SK-MEL-5 (cell line): ENCODE measurements at places on chromosomes 3 and 15. TPM values are rescaled to one million over a fixed set of nuclear protein-coding genes. Genes with fewer than 3 reads are reported as not detected.

- no peak for DNase-seq
Observed at GRCh38 chr3:184757022-184757651, 45.3 kb upstream of the MAGEF1 start.

DNA sequence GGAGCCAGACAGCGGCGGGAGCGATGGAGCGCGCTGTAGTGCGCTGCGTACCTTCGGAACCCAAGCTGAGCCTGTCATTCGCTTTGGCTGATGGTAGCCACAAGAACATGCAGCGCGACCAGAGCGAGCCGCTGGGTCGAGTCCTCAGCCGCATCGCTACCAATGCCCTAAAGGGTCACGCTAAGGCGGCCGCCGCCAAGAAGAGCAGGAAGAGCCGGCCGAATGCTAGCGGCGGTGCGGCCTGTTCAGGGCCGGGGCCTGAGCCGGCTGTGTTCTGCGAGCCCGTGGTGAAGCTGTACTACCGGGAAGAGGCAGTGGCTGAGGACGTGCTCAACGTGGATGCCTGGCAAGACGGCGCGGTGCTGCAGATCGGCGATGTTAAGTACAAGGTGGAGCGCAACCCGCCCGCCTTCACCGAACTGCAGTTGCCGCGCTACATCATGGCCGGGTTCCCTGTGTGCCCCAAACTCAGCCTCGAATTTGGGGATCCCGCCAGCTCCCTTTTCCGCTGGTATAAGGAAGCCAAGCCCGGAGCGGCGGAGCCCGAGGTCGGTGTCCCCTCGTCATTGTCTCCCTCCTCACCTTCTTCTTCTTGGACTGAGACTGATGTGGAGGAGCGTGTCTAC lies 498 bp downstream of the PDE12 start:
- no peak for DNase-seq

KNL1 gene
- 17.2 and 18.4 TPM in 2 replicates for total RNA-seq

DNA sequence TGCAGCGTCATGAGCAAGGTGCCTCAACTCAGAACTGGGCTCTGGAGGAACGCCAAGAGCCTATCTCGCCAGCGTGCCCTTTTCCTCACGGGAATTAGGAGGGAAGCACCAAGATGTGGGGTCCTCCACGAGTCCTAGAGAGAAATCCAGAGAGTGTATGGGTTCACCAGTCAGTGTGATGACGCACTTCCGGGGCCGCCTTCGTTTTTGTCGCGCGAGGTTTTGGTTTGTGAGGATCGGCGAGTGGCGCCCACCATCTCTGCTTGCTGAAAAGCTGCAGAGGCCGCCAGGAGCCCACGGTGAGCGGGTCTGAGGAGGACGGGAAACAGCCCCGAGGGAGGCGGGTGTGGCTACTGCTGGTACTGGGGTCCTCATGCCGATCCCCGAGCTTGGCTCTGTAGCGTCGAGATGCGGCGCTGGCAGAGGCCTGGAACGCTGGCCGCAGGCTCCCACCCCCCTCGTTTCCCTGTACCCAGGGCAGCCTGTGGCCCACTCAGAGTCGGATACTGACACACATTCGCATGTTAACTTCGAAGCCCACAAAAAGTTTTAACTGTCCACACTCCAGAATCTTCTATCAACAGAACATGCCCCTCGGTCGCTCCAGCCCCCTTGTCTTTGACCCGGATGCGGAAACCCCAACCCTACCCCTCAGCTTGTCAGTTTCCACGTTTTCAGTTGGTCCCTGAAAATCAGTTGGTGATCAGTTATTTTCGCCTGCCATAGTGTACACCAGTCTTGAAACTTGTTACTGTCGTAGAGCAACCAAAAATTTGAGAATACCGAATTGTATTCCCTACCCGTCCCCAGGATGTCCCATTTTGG lies 30.4 kb downstream of the ZNF662 start:
- DNase-seq = no peak

DNA sequence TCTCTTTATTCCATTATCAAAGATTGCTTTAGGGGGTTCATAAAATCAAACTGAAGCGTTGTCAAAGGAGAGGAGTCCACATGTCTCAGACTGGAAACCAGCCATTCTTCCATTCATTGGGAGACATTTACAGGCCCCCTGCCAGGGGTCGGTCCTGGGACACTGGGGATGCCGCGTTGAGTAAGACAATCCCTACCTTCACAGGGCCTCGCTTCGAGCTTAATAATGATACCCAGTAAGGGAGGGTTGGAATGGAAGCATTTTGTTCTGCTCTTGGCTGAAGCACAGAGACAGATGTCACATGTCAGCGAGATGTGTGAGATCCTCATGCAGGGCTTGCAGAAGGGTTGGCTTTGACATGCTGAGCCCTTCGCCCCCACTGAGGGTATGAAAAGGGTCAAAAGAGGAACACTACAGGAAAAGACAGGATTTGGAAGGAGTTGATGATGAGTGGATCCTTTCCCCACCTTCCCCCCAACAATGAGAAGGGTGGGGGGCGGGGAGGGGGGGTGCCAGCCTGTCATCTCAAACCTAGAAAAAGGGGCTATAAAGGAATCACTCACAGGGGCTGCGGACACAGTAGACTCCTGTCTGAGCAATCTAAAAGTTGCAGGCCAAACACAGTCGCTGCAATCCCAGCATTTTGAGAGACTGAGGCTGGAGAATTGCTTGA lies 25.6 kb upstream of the ARL8B start:
- DNase-seq = no peak

DNA sequence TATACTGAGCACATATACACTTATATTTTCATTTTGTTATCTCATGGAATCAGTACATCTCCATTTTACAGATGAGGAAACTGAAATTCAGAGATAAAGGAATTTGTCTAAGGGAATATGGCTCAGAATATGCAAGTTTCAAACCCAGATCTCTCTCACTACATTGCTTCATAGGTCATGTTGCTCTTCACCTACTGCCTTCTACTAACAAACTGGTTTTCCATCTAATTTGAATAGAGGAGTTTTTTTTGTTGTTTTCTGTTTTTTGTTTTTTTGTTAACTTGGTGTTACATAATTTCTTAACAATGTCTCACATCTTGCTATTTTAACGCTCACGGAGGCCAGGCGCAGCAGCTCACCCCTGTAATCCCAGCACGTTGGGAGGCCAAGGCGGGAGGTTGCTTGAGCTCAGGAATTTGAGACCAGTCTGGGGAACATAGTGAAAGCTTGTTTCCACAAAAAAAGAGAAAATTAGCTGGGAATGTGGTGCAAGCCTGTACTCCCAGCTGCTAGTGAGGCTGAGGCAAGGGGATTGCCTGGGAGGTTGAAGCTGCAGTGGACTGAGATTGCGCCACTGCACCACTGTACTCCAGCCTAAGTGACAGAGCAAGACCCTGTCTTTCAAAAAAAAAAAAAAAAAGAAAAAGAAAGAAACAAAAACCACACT lies 37.0 kb downstream of the FMN1 start:
- DNase-seq = no peak

CLDN16 gene
- not detected in 2 replicates for total RNA-seq

TRIM42 gene
- total RNA-seq = not detected in 2 replicates

DNA sequence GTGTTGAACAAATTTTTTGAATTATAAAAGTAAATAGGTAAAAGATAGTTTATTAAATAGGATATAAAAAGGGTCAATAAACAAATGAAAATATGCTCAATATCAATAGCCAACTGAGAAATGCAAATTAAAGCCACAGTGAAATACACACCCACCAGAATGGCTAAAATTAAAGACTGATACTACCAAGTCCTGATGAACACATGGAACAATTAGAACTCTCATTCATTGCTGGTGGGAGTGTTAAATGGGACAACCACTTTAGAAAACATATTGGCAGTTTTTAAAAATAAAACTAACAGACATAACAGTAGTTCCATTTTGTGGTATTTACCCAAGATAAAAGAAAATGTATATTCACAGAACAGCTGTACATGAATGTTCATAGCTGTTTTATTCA lies 41.2 kb downstream of the CCDC32 start:
- no peak for DNase-seq

SPATA12 gene
- total RNA-seq = 0.42 and 0.69 TPM in 2 replicates

GRCh38 chr15:65818927-65819562 lies 27.0 kb upstream of the DENND4A start:
- DNase-seq = no peak

GRCh38 chr3:50545781-50546180 lies 21.8 kb downstream of the C3orf18 start:
- no peak for DNase-seq

DNA sequence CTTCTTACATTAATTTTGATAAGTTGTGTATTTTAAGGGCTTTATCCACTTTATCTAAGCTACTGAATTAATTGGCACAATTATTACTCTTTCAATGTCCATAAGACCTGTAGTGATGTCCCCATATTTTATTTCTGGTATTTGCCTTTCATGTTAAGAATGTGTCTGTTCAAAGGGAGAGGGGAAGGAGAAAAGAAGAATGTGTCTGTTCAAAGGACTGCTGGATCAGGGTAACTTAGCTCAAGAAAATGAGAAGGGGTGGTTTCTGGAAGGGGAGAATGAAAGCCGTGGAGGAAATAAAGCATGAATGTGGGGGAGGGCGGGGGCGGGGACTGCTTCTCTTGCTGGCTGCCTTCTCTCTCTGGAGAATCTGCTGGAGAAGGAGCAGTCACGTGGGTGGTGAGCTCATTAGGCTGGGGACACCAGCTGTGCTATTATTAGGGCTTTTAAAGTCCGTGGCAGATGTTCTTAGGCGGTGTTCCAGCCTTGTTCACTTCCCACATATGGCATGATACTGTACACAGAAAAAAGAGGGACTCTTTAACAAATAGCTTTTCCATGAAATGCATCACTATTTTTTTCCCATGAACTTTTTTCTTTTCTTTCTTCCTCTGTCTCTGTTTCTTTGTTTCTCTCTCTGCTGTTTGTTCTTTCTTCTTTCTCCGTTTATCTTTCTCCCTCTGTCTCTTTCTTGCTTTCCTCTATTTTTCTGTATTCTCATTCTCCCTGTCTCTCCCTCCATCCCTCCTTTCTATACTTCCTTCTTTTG lies 63.7 kb upstream of the ULK4 start:
- peak; percentile 62 for DNase-seq

- no peak for DNase-seq
Observed at GRCh38 chr15:60135961-60136360, 131.8 kb downstream of the FOXB1 start.

- no peak for DNase-seq
Observed at GRCh38 chr3:28700728-28701127, 352.1 kb upstream of the AZI2 start.

LRRIQ4 gene
- not detected in 2 replicates for total RNA-seq

DNA sequence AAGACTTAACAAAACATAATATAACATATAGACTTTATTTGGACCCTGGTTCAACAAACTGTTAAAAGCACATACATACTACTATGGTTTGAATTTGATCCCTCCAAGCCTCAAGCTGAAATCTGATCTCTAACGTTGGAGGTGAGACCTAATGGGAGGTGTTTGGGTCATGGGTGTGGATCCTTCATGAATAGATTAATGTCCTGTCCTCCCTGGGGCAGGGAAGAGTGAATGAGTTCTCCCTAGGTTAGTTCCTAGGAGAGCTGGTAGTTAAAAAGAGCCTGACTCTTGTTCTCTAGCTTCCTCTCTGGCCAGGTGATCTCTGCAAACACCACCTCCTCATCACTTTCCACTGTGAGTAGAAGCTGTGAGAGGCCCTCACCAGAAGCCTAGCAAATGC lies 36.4 kb downstream of the CLASP2 start:
- DNase-seq = no peak
